Trophoblast cell (in vitro differentiated cells and primary cell): ENCODE measurements at places on chromosomes 2 and 18.

DNA sequence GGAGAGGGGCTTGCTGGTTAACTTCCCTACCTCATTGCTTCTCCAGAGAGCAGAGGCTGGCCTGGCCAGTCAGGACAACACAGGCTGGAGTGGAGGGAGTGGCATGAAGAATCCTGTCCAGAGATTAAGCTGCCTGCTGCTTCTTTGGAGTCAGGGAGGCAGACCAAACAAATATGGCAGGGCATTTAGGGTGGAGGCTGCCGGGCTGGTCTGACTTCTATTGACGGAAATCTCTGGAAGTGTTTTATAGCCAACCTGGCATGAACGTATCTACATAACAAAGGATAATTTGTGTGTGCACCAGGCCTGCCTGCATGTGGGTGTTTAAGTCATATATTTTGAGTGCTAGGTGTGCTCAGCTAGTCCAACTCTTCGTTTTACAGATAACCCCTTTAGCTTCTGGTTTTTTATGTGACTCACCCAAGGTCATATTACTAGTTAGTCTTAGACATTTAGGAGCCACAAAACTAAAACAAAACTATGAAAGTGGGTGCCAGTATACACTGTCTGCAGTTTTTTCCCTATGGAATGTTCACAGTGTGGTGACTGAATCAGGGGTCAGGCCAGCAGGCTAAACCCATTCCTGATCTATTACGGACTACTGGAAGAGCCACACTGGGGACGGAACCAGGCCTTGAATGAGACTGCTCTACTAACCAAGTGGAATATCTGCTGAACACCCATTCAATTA, 5.5 kb downstream of the NPC1 start:
- DNase-seq = peak; percentile 35
- peaks cover 5% of the 10 kb centered on the region for H3K36me3 ChIP-seq
- H3K27ac ChIP-seq = peak overlapping the region; percentile 43
- H3K27me3 ChIP-seq = no peaks in the 10 kb centered on the region

- H3K27me3 ChIP-seq = no peaks in the 10 kb centered on the region
- DNase-seq = no peak
- no peak overlapping the region for H3K4me3 ChIP-seq
- no peak overlapping the region for H3K27ac ChIP-seq
Observed at GRCh38 chr2:95271381-95271971, 2.8 kb upstream of the PROM2 start.

- no peak overlapping the region for H3K27ac ChIP-seq
- no peaks in the 10 kb centered on the region for H3K27me3 ChIP-seq
- H3K36me3 ChIP-seq = no peaks in the 10 kb centered on the region
Observed at GRCh38 chr2:44533508-44533907, 171.8 kb downstream of the CAMKMT start.

- H3K4me3 ChIP-seq = no peak overlapping the region
- DNase-seq = no peak
- no peaks in the 10 kb centered on the region for H3K27me3 ChIP-seq
- H3K36me3 ChIP-seq = peaks cover 4% of the 10 kb centered on the region
Observed at GRCh38 chr2:88036182-88036581, 19.4 kb downstream of the KRCC1 start.

DNA sequence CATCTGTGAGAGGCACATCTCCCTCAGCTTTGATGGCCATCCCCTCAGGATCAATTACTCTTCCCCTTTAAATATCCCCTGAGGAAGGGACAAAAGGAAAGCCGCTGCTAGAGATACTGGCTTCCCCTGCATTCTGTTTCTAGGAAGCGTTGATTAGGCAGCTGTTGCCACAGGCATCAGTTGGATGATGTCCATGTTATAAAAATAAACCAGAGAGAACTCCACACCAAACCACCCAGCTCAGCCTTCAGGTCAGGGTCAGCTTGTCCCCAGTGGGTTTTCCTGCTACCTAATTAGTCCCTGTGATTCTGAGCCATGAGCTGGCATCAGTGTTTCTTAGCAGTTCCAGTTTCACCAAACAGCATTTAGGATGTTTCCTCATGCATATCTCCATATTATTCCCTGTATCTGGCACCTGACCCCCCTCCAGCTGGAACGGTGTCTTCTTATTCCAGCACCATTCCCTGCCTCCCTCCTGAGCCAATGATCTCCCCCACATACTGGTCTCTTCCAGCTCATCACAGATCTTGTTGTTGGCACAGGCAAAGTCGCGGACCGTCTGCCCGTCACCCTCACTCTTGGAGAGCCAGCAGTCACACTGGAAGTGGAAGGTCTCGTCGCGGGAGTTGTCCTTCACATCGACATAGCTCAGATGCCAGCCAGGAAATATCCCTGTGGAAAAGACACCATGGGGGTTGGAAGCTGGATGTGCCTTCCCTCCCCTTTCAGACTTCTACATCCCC, 168.4 kb downstream of the LOXHD1 start:
- no peak for DNase-seq
- no peak overlapping the region for H3K27ac ChIP-seq
- no peak overlapping the region for H3K4me3 ChIP-seq
- H3K27me3 ChIP-seq = no peaks in the 10 kb centered on the region
- no peaks in the 10 kb centered on the region for H3K36me3 ChIP-seq

GRCh38 chr2:200051611-200051945, 96.2 kb downstream of the MAIP1 start:
- no peak overlapping the region for H3K27ac ChIP-seq
- no peaks in the 10 kb centered on the region for H3K27me3 ChIP-seq
- no peaks in the 10 kb centered on the region for H3K4me1 ChIP-seq
- H3K4me3 ChIP-seq = no peak overlapping the region

DNA sequence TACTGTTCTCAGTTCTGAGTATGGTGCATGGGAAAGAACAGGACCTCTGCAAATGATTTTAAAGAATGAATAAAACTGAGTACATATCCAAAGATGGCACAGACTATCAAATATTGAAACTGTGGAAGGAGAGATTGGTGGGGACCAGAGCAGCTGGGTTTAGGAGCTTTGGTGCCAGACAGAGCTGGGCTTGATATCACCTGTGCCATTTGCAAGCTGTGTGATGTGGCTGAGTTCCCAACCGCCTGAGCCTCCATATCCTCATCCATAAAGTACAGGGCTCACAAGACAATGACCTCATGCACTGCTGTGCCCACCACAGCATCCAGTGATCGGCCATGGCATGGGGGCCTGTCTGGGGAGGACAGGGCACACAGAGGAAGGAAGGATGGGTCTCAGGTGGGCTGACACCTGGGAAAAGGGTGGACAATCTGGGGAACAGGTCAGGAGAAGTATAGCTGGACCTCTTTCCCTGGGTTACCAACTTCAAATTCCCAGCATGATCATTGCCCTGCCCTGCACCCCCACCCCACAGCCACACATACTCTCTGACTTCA, 83.9 kb upstream of the RAB6C start:
- H3K4me3 ChIP-seq = no peak overlapping the region
- no peak for DNase-seq
- no peak overlapping the region for H3K27ac ChIP-seq
- H3K36me3 ChIP-seq = no peaks in the 10 kb centered on the region
- H3K4me1 ChIP-seq = no peaks in the 10 kb centered on the region
- H3K27me3 ChIP-seq = no peaks in the 10 kb centered on the region

DNA sequence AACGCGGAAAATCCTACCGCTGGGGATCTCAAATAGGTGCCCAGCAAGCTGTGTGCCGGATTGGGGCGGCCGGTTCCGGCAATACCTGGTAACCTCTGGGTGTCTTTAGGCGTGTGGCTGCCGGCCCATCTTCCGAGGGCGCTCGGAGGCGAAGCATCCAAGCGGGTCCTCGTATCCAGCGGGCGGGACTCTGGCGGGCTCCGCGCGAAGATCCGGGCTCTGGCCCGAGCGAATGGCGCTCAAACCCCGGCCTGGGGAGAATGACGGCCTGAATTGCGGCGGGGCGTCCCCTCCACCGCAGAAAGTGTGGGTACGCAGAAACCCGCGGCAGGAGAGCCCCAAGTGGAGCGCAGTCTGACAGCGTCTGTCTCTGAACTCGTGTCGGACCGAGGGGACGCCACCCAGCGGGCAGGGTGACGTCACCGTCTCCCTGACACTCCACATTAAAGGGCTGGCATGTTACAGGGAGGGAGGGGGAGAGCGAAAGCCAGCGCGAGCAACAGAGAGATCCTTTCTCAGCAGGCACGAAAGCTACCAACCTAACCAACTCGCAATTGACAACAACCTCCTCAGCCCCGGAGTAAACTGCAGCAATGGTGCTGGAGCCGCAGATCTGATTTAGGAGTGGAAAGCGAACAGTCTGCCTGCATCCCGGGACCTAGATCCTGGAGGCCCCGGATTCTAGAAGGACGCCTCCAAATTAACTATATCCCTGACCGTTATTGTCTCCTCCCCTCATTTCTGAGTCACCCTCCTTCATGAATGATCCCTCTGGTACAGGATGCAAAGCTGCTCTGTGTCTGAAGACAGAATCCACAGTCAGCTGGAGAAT, at the start of gene SKOR2:
SKOR2 (minus strand) TSS at position 372 of the 832 bp plus-strand sequence. CDS start 2,477 bp downstream, outside the sequence.
- peaks cover 80% of the 10 kb centered on the region for H3K27me3 ChIP-seq
- DNase-seq = no peak
- no peaks in the 10 kb centered on the region for H3K36me3 ChIP-seq
- H3K4me3 ChIP-seq = no peak within 1 kb of the TSS

GRCh38 chr2:62369541-62370202, 136.3 kb downstream of the TMEM17 start:
- H3K4me3 ChIP-seq = no peak overlapping the region
- peaks cover 2% of the 10 kb centered on the region for H3K4me1 ChIP-seq

DNA sequence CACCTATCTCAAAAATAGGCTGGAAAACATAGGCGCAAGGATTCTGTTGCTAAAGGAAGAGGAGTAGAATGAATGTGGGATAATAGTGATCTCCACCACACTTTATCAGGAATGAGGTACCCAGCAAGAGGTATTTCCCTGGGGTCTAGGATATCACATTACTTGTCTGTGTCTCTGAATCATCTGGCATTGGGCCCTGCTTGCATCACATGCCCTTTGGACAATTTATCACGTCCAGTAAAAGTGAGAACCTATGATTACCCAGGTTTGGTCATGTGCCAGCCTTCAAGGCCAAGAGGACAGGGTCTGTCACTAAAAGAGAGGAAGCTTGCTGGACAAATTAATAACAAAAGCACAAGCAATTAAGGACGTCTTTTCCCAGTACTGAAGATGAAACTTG, 11.4 kb upstream of the TRAPPC8 start:
- no peak overlapping the region for H3K4me3 ChIP-seq
- H3K4me1 ChIP-seq = peaks cover 2% of the 10 kb centered on the region
- H3K27me3 ChIP-seq = no peaks in the 10 kb centered on the region

- H3K36me3 ChIP-seq = no peaks in the 10 kb centered on the region
- H3K27me3 ChIP-seq = no peaks in the 10 kb centered on the region
Observed at GRCh38 chr2:30410217-30410616, 36.8 kb upstream of the LCLAT1 start.

GRCh38 chr2:191155608-191156071, 4.8 kb upstream of the STAT4 start:
- no peak overlapping the region for H3K27ac ChIP-seq
- no peak for DNase-seq
- H3K4me1 ChIP-seq = no peaks in the 10 kb centered on the region
- H3K36me3 ChIP-seq = no peaks in the 10 kb centered on the region

GRCh38 chr2:115572746-115573145, 1130.3 kb downstream of the DPP10 start:
- no peak overlapping the region for H3K4me3 ChIP-seq
- no peak overlapping the region for H3K27ac ChIP-seq
- peaks cover 9% of the 10 kb centered on the region for H3K4me1 ChIP-seq
- no peak for DNase-seq
- no peaks in the 10 kb centered on the region for H3K36me3 ChIP-seq

DNA sequence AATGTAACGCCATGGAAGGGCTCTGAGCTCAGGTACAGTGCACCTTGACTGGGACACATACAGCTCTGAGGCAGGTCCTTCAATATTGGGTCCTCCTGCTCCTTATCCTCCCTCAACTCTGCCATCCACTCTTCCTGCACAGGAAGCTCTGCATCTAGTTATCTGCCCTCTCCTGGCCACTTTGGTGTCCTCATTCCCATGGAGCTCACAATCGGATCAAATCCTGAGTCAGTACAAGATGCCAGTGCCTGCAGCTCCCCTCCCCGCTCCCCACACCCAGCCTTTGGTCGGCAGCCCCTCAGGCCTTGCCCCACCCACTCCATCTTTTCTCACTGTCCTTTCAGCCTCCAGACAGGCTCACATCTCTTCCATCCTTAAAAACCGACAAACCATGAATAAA, 58.0 kb downstream of the LRRFIP1 start:
- DNase-seq = no peak
- no peak overlapping the region for H3K4me3 ChIP-seq
- no peaks in the 10 kb centered on the region for H3K36me3 ChIP-seq

DNA sequence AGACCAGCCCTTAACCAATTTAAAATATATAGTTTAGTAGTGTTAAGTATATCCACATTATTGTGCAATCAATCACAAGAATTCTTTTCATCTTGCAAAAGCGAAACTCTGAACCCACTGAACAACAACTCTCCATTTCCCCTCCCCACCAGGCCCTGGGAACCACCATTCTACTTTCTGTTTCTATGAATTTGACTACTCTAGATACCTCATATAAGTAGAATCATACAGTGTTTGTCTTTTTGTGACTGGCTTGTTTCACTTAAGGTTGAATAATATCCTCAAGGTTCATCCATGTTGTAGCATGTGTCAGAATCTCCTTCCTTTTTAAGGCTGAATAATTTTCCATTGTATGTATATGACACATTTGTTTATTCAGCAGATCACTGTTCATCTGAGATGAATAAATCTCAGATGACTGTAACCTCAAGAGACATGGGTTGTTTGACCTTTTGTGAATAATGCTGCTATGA, 8.1 kb upstream of the SOS1 start:
- no peaks in the 10 kb centered on the region for H3K36me3 ChIP-seq
- peak; percentile 22 for DNase-seq
- no peak overlapping the region for H3K4me3 ChIP-seq
- H3K27me3 ChIP-seq = no peaks in the 10 kb centered on the region
- no peak overlapping the region for H3K27ac ChIP-seq

DNA sequence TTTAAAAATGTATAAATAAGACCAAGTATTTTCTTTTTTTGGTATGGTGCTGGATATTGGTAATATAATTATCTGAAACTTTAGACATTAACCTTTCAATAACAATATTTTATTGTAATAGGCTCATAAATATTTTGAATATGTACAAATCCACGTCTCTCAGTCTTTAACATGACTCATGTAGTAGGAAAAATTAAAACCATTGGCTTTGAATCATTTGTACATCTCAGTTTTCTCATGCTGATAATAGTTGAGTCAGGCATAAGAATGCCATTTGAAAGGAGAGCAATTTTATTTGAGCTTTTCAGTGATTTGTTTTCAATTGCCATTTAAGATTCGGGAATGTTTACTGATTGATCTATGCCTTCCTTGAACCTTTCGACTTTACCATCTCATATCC, 364.8 kb downstream of the TGIF1 start:
- H3K36me3 ChIP-seq = no peaks in the 10 kb centered on the region
- no peak overlapping the region for H3K4me3 ChIP-seq
- no peaks in the 10 kb centered on the region for H3K27me3 ChIP-seq
- H3K4me1 ChIP-seq = no peaks in the 10 kb centered on the region
